Dermis blood vessel endothelial cell (primary cell): ENCODE measurements at places on chromosomes 3 and 15. TPM values are rescaled to one million over a fixed set of nuclear protein-coding genes. Genes with fewer than 3 reads are reported as not detected.

The WDR48 gene
- total RNA-seq = 52.3 and 57.3 TPM in 2 replicates

The CLDN18 gene
- not detected in 2 replicates for total RNA-seq

The TCTA gene
- 24.2 and 24.8 TPM in 2 replicates for total RNA-seq

The PDCD7 gene
- total RNA-seq = 18.7 and 25.0 TPM in 2 replicates

The GOLGA6L7 gene
- total RNA-seq = not detected in 2 replicates

The ZNF662 gene
- 1.5 and 2.4 TPM in 2 replicates for total RNA-seq

The USP13 gene
- total RNA-seq = 30.5 and 52.0 TPM in 2 replicates

The SPATA12 gene
- 0.17 and 0.33 TPM in 2 replicates for total RNA-seq

The GOLGA8M gene
- total RNA-seq = 0.28 and 0.51 TPM in 2 replicates

The TMCO5A gene
- not detected in 2 replicates for total RNA-seq

The GMNC gene
- total RNA-seq = not detected in 2 replicates

The EXD1 gene
- total RNA-seq = not detected in 2 replicates

The NLGN1 gene
- total RNA-seq = 1.4 and 2.6 TPM in 2 replicates
